ENCODE measurements at places on chromosomes 12 and 14.
A peak's percentile ranks its signal among the peaks of the same experiment; 100 is the strongest.

DNA sequence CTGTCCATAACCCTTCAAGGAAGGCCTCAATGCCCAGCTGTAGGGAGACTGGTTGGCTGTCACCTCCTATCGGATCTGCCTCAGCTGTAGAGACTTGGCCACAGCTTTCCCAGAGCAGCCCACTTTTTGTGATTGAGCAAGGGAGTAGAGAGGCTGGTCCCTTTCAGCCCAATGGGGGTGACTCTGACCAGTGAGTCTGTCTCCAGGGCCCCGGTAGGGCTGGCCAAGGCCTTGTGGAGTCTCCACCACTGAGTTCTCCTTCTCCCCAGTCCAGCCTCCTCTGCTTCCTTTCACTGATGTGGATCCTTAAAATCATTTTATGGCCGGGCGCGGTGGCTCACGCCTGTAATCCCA lies 14.5 kb upstream of the HPD start:
- DNase-seq, result no peak

- peak; percentile 27 for DNase-seq
These were observed 608 bp downstream of the PTGES3 start for GRCh38 chr12:56687223-56688128.

DNA sequence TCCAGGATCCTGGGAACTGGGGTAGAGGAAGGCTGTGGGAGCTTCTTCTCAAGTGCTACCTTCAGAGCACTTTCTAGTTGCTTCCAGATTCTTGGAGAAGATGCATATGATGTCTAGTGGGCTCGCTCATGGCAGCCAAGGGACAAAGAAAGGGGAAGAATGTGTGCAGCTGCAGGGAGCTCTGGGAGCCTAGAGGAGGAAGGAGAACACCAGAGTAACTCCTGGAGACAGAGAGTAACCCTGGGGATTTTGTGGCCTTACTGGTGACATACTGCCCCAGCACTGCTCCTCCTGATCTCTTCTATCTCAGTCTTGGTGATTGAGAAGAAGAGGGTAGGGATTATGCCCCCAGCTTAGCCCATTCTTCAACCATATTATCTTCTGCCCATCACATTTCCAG lies 10.3 kb upstream of the SP7 start:
- DNase-seq, result no peak

GRCh38 chr12:47722941-47723631 lies 2.2 kb downstream of the ENDOU start:
- DNase-seq, result peak; percentile 46

- DNase-seq, result no peak
These were observed 14.4 kb upstream of the SERPINA10 start for GRCh38 chr14:94307410-94307992.

DNA sequence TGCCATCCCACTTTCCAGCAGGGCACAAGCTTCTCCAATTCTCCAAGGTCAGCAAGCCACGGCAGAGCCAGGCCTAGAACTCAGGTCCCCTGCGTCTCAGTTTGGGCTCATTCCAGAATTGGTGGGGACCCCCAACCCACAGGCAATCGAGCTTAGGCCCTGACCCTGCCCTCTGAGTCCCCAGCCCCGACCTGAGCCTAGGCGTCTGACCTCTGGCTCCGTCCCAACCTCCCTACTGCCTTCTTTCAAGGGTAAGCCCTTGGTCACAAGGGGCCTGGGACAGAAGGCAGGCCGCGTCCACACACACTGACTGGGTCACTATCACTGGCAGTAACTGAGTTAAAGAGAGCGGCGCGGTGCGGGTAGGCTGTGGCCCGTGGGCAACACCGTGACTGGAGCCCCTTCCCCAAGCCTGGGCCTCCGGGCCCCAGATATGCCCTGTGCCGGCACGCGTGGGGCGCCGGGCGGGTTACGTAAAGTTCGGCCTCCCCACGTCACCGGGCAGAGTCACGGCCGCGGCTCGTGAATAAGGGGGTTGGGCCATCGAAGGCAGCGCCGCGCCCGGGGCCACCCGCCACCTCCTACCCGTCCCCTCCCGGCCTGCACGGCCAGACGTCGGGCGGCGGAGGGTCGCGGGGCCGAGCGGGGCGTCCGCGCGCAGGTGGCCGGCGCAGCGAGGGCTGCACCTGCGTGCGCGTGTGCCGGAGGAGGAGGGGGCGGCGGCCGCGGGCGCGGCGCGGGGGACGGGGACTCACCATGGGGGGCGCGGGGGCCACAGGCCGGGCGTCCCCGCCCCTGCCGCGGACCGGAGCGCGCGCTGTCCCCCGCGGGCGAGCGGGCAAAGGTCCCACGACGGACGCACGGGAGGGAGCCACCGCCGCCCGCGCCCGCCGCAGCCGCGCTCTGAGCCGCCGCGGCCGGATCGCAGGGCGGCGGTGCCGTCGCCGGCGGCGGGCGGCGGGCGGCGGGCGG lies 516 bp downstream of the ANKRD9 start:
- no peak for DNase-seq

GRCh38 chr12:115750340-115750739 lies 527.2 kb downstream of the MED13L start:
- DNase-seq, result no peak

- DNase-seq, result no peak
These were observed 977 bp upstream of the TMEM120B start for GRCh38 chr12:121711361-121712189.

DNA sequence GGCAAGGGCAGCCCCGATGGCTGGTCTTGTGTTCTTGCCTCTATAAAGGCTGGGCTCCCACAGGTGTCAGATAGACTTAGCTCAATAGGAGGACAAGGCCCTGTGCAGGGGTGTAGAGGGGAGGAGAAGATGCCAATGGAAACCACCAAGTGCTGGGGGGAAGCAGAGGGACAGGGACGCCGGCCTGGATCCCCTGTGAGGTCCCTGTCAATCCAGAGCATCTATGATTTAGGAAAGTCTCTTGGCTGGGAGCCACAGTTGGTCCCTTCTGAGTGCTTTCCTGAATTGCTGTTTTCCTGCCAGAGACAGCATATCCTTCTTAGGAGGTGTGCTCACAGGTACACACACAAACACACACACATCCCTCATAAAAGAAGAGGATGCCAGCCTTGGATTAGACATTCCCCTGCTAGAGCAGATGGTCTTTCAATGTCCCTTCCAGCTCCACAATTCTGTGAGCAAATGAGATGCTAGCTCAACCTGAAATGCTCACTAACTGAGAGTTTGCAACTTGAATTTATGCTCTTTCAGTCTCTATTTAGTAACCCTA lies 62.7 kb downstream of the TTC7B start:
- DNase-seq, result no peak

DNA sequence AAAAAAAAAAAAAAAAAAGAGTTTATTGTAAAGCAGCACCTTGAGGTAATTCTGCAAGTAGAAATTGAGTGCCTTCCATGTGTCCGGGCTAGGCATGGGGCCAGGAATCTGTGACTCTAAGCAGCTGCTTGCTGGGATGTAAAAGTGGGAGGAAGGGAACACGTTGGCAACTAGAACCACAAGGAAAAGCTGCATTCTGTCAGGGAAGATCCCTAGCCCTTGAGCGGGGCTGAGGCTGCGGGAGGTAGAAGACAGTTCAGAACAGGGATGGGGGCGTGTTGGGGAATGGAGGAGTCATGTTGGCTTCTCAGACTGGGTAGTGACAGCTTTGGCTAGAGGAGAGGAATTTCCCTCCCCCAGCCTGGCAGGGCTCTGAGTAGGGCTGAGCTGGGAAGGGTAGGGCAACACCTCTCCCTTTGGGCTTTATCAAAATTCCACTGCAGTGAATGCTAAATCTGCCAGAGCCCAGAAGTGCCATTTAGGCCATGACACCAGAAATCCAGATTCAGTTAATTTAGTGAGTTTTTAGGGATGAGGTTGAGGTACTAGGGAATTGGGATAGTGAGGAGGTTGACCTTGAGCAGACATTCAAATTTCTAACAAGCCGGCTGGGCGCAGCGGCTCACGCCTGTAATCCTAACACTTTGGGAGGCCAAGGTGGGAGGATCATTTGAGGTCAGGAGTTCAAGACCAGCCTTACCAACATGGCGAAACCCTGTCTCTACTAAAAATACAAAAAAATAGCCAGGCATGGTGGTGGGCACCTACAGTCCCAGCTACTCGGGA lies 3.4 kb upstream of the TRAFD1 start:
- DNase-seq, result peak; percentile 28

- no peak for DNase-seq
These were observed 40.6 kb downstream of the HSD17B6 start for GRCh38 chr12:56803750-56804149.

GRCh38 chr12:48776956-48777355 lies 11.9 kb downstream of the ADCY6 start:
- DNase-seq, result no peak

DNA sequence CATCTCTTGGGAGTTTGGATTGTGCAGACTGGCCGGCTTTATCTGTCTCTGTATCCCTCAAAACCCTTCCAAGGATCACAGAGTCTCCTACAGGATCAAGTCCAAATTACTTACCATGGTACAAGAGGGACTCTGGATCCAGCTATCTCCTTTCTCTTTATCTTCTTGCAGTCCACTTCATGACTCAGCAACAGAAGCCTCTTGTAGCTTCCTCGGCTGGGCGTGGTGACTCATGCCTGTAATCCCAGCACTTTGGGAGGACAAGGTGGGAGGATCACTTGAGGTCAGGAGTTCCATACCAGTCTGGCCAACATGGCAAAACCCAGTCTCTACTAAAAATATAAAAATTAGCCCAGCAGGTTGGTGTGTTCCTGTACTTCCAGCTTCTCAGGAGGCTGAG lies 189.7 kb downstream of the BCAT1 start:
- DNase-seq, result no peak

GRCh38 chr14:94407906-94408305 lies 19.5 kb upstream of the SERPINA1 start:
- DNase-seq, result no peak

GRCh38 chr12:57716305-57716704 lies 22.2 kb downstream of the AGAP2 start:
- DNase-seq, result no peak

DNA sequence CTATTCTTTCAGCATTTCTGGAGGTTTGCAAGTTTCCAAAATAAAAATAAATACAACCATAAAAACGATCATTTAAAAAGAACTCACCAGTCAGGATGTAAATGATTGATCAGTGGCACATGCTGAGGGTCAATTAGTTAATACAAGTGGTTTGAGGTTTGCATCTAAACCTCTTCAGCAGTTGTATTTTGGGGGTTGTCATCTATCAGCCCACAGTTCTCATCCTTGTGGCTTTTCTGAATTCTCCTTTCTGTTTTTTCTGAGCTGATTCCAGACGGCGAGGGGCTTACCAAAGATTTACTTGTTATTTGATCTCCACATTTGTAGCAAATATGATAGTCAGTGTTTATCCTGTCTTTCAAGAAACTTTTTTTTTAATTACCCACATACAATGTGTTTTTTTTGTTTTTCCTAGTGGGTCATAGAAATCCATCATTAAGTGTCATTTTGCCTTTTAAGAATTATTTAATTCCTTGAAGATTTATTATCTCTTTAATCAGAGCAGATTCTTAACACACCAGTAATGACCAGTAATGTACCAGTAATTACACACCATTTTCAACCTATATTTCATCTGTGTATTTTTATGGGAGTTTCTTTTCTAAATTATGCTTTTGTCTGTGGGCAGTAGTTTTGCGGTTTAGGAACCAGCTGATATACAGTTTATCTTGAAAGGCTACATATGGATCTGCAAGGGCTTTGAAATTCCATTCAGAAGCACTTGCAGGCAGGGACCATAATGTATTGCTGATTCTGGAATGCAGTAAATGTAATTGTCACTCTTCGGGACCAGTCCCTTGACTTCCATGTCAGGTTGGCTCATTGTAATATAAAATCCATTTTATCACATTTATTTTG lies 56.3 kb upstream of the DAAM1 start:
- DNase-seq, result no peak

DNA sequence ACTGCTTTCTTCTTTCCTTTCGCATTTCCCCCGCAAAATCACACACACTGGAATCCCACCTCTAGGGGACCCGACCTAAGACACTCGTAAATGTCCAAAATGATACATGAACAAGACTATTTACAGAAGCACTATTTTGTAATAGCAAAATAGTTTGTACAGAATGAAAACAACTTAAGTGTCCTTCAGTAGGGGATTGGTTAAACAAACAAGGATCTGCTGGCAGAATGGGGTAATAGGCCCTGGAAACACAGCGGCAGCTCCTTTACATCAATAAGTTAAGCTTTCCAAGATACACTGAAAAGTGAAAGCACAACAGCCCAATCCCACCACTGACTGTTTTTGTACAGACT lies 48.8 kb downstream of the LTBP2 start:
- no peak for DNase-seq

DNA sequence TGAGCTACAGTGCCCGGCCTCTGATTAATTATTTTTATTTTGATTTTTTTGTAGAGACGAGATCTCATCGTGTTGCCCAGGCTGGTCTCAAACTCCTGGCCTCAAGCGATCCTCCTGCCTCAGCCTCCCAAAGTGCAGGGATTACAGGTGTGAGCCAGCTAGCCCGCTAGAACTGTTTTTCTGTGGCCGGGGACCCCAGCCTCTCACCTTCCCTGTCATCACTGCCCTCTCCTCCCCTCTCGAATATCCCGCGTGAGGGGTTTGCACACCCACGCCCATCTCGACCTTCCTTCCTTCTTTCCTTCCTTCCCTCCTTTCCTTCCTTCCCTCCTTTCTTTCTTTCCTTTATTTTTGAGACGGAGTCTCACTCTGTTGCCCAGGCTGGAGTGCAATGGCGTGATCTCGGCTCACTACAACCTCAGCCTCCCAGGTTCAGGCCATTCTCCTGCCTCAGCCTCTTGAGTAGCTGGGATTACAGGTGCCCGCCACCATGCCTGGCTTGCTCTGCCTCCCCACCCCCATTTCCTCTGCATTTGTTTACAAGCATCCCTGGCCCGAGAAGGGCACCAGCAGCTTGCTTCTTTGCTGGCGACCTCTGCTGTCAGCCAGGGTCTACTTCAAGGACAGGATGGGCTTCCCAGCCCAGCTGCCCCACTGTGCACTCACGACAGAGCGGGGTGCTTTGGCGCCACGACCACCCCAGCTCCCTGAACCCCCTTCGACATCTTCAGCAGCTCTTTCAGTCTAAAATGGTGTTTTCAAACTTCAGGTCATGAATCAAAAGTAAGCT lies 4.3 kb upstream of the TRAF3 start:
- DNase-seq, result no peak

- no peak for DNase-seq
These were observed 63.3 kb upstream of the HSPB8 start for GRCh38 chr12:119115296-119115905.

- no peak for DNase-seq
These were observed 33.8 kb downstream of the TOGARAM1 start for GRCh38 chr14:44995770-44996294.
